ENCODE measurements at places on chromosomes 12 and 14.

DNA sequence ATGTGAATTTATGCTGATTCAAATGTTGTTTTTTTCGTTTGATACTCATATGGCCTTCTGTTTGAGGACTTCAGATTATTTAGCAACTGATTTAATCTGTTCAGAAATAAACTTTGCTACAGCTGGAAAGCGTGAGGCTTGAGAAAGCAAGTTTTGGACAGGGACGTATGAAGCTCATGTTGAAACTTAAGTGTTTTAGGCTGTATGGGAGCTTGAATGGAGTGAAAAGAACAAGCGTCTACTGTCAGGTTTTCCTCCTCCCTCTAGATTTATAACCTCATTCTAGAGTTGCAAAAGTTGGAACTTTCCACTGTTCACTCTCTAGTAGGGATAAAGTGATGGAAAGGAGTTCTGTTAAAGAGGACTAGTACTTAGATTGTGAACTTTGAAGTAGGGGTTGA, 1.0 kb downstream of the PRPF39 start:
- no peak for DNase-seq

DNA sequence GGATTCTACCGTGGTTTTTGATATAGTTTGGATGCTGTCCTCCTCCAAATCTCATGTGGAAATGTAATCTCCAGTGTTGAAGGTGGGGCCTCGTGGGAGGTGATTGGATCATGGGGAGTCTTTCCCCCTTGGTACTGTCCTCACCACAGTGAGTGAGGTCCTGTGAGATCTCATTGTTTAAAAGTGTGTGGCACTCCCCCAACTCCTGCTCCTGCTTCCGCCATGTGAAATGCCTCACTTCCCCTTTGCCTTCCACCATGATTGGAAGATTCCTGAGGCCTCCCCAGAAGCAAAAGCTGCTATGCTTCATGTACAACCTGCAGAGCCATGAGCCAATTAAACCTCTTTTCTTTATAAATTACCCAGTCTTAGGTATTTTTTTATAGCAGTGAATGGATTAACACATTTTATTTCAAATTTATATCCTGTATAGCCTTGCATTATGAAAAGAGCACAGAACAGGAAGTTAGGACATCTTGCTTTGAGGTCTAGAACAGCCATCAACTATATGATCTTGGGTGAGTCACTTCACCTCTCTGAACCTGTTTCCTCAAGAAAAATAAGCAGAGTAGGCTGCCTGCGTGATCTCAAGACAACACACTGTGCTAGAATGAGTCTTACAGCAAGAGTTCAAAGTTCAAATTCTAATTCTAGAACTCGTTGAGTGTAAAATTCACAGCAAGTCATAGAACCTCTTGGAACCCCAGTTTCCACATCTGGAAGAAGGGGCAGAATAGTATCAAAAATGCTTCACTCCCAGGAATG, 160.9 kb upstream of the EEA1 start:
- no peak for DNase-seq

- DNase-seq, result no peak
Measured at GRCh38 chr12:95339086-95339788, 121.6 kb downstream of the VEZT start.

GRCh38 chr14:67963960-67964812, 144.6 kb downstream of the RAD51B start:
- DNase-seq, result no peak

DNA sequence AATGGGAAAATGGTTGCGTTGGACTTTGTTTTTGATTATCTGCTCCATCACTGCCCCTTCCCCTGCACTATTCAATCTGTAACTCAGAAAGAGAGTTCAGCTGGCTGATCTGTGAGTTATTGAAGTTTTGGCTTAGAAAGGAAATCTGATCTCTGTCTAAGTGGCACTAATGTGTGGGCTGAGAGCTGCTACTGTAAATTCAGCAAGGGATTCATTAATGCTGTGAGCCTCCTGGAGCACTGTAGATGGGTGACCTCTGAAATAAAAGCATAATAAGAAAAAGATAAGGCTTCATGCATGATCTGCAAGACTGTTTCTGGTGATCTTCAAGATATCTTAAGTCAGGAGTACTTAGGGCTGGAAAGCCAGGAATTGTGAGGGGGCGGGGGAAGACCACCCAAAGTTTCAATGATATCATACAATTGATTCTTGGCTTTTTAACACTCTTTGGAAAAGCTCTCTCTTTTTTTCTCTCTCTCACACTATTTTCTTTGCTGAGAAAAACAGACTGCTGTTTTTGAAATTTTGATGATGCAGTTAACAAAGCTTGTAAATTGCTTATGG, 101.1 kb downstream of the C12orf75 start:
- no peak for DNase-seq

DNA sequence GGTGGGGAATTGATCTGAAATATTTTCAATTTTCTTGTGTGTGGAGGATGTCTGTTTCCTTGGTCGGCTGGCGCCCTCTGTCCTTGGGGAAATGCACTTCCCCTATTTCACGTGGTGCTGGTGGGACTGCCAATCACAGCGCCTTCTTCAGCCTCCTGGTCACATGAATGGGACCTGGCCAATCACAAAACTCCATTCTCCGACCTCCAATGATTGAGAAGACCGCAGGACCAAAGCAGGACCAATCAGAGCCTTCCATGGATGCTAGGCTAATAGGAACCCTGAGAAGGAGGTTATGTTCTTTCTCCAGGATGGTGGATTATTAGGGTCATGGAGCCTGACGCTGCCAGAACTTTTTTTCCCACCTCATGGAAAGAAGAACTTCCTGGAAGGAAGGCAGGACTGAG, 188.7 kb downstream of the TTC8 start:
- DNase-seq, result no peak

GRCh38 chr14:45177076-45177475, 41.3 kb downstream of the FANCM start:
- DNase-seq, result no peak

GRCh38 chr14:92951261-92951660, 28.3 kb downstream of the CHGA start:
- no peak for DNase-seq

DNA sequence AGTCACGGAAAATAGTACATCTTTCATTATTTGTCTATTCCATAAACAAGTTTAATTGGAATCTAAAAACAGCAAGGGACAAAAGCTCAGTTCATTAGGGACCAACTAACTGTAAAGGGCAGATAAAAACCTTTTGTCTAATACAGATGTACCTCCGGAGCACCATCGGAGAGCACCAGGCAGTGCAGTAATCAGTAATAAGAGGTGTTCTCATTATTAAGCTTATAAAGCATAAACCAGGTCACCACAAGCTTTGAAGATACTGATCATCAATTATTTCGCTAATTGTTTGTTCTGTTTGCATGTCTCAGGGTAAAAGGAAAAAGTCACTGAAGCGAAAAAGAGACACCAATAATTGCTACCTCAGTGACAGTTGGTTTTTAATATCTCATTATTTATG, 207.3 kb upstream of the PRKD1 start:
- DNase-seq, result no peak

DNA sequence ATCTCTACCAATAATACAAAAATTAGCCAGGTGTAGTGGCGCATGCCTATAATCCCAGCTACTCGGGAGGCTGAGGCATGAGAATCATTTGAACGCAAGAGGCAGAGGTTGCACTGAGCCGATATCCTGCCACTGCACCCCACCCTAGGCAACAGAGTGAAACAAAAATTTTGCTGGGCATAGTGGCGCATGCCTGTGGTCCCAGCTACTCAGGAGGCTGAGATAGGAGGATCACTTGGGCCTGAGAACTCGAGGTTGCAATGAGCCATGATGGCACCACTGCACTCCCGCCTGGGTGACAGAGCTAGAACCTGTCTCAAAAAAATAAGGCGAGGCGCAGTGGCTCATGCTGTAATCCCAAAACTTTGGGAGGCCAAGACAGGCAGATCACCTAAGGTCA, 9.5 kb downstream of the ATXN2 start:
- no peak for DNase-seq

DNA sequence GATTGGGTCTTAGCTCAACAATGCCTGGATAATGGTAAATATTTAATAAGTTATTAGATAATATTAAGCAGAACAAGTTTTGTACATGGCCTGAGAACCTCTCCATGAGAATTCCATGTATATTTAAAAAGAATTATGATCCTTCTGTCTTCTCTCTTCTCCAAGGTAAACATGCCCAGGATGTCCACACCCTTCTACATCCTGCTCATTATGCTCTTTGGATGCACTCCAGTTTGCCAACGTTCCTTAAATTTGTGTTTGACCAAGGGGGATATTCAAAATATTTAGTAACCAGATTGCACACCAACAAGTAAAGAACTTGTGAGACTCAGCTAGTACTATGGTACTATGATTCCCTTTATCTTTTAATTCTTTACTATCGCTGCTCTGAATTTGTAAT, 44.8 kb upstream of the ERGIC2 start:
- no peak for DNase-seq

DNA sequence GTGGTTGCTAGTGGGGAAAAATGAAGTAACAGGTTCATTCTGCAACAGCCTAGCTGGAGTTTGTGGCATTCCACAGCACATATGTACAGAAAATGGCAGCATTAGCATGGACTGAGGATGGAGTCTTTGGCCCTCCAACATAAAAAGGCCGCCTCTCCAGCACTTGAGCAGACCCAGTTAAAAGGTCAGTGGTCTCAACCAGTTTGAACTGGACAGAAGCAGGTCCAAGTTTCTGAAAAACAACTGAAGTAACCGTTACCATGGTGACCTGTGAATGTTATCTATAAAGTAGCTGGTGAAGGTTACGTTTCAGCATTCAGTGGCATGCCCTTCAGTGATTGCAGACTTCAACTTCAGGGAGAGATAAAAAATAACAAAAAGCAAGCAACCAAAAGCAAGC, 34.1 kb upstream of the OR10AD1 start:
- no peak for DNase-seq

DNA sequence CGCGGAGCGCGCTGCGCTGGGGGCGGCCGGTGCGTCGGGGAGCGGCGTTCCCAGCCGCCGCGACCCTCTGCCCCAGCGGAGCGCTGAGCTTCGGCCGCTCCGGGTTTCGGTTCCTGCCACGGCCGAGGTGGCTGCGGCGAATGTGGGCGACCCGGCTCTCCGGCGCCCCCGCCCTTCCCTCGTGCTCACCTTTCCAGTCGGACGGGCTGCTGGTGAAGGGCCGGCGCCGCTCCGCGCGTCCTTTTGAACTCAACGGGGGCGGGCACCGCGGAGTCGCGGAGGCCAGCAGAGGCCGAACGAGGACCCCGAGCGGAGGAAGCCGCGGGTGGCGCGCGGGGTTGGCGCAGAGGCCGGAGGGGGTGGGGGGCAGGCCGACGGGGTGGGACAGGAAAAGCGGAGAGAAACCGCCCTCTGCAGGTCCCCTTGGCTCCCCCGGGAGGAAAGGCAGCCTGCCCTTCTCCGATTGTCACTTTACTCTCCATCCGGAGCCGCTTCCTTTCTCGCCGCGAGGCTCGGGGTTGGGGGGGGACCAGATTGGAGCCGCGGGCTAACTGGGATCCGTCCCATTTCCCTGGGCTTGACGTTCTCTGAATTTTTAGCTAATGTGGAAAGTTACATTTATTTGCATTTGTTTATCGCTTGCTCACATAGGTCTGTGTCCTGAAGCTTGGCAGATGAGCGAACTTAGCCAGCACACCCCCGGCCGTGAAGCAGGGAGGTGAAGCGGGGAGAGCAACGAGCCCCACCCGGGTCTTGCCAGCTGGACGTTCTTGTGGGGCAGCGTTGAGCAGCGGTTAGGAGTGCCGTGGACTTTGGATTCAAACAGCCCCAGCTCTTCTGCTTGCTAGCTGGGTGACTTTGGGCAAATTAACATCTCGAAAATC, at the start of gene SMAGP:
SMAGP (minus strand) TSS at position 349 of the 884 bp plus-strand sequence. CDS start 1,137 bp downstream, outside the sequence.
- DNase-seq, result peak; percentile 70

DNA sequence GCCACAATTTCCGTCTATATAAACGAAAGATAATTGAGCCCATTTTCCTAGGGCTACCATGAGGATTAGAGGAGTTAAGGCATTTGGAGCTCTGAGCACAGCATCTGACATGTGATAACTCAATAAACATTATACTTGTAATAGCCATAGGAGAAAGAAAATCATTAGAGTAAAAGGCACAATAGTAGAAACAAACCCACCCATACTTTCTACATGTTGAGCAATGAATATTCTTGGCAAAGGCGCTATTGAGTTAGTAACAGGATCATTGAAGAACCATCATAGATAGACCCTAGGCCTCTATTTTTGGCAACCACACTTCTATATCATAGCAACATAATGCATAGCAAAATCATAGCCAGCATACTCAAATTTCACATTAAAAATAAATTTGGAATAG, 664.1 kb downstream of the NOVA1 start:
- DNase-seq, result no peak

GRCh38 chr14:55238019-55238680, 33.1 kb upstream of the FBXO34 start:
- DNase-seq, result no peak

GRCh38 chr14:75229661-75230139, 48.9 kb upstream of the FOS start:
- no peak for DNase-seq

DNA sequence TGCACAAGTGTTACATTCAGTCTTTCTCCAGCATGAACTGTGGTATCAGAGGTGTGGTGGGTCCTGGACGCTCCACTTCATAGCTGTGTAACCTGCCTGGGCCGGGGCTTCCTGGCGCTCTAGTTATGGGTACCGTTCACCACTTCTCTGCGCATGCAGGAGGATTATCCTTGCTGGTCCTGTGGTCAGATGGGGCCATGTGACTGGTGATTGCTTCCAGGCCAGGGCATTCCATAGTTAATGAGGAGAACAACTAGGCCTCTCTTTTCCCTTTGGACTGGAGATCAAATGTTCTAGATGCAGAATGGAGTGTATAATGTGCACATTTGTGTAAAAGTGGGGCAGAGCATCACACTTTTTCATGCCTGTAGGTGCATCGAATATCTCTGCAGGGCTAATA, 444.0 kb downstream of the AACS start:
- DNase-seq, result no peak

DNA sequence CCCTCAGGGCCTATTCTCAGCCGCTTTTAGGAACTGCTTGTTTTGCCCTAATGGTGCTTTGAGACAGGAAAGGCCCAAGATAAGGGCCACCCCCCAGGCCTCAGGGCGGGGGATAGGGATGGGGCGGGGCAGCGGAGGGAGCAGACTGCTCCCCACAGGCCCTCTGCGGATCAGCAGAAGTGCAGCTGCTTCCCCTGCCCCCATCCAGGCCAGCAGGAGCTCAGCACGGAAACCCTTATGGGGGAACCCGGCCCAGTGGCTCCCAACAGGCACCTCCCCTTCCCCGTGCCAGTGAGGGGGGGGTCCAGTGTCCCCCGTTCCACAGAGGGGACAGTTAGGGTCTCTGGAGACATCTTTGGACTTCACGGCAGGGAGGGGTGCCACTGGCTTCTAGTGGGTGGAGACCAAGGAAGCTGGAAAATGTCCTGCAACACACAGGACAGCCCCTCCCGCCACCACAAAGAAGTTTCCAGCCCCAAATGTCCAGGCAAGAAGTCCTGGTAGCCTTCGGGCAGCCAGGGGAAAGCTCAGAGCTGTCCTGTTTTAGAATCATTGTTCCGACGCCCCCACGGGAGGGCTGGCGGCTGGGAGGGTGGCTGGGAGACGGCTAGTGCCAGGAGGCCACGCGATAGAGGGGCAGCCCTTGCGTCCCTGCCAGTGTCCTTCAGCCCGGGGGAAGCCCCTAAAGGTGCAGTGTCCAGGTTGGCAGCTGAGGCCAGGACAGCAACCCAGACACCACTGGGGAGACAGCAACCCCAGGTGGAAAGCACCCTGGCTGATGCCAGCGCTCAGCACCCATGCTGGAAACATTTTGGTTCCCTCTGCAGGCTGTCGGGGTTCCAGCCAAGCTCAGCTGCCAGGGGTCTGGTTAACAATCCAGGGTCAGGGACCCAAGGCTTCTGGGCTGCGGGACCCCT, 10.4 kb upstream of the GPR132 start:
- peak; percentile 72 for DNase-seq
